D341Med (cell line): ENCODE measurements at places on chromosomes 16 and 17.
A peak's percentile ranks its signal among the peaks of the same experiment; 100 is the strongest.

DNA sequence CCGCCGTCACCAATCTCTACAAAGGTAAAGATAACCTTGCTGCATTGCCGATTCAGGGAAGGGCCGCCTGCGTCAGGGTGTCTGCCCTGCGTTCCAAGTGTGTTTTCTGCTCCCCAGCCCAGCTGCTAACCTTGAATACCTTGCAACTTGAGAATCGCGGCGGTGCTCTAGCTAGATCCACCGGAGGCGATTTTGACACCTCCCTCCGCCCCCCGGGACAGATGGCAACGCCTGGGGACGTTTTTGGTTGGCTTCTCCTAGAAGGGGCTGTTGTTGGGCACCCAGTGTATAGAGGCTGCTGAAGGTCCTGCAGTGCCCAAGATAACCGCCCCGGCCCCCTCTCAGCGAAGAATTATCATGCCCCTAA lies 1.5 kb downstream of the HAPSTR1 start:
- DNase-seq: peak; percentile 53

DNA sequence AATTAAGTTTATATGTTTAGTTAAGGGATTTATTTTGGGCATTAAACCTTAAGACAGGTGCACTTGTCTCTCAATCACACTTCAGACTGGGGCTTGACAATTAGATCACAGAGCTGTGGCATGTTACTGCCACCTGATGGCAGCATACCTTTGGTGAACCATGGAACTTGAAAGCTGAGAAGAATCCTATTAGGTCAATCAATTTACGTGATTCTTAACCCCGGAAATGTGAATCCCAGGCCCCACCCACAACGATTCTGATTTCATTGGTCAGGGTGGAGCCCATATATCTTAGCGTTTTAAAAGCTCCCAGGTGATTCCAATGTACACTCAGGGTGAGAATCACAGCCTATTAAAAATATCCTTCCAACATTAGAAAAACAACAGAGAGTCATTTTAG lies 91.0 kb downstream of the GSG1L start:
- DNase-seq: peak; percentile 66

DNA sequence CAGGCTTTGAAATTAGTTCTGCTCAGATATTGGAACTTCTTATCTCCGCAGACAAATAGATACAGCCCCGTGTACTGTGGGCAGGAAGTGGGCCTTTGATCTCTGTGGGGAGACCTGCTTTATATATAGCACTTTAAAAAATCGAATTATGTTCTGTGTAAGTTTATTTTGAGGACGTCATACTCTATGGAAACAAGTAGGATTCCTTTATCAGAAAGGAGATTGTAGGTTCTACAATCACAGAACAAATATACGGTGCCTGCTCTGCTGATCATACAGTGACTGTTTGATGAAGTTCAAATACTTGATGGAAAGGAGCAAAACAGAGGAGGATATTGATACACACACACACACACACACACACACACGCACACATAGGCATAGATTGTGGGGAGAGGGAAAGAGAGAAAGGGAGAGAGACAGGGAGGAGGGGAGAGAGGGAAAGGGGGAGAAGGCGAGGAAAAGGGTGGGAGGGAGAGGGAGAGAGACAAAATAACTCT lies 14.7 kb upstream of the TMEM220 start:
- DNase-seq: no peak

GRCh38 chr17:78883089-78883532 lies 19.9 kb downstream of the CEP295NL start:
- no peak for DNase-seq

- no peak for DNase-seq
Measured at GRCh38 chr16:17072104-17072503, 398.7 kb downstream of the XYLT1 start.

- no peak for DNase-seq
Measured at GRCh38 chr16:10852286-10852685, 24.7 kb upstream of the CIITA start.

GRCh38 chr16:50323335-50324011 lies 45.3 kb downstream of the BRD7 start:
- peak; percentile 37 for DNase-seq

DNA sequence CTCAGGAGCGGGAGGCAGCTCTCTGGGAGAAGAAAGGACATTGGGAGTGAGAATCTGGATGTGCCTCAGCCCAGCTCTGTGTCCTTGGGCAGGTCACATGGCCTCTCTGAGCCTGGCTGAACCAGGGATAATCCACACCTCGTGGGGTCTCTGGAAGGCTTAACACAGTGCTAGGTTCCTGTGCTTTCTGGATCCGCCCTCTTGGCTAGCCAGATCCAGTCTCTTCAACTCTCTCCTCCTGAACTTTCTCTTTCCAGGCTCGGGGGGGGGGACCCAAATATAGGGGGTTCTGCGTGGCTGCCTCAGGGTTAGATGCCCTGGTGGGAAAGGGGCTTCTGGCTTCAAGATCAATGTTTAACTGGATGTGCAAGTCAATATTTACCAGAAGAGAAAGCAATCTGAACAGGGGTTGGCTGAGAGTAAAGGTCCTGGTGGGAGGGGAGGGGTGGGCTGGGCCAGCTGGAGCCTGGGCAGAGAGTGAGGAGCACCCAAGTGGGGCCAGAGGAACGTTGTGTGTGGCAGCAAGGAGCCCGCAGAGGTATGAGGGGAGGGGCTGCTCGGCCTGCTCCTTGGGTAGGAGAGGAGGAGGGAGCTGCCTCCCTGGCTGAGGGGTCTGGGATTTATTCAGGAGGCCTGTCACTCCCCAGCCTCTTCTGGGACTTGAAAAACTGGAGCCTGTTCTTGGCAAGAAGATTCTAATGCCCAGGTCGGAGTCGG lies at the start of gene SERPINF2:
TSS of gene SERPINF2 (plus strand) at position 501 of the 717 bp plus-strand sequence. CDS start 2,125 bp downstream, outside the sequence.
- no peak for DNase-seq

DNA sequence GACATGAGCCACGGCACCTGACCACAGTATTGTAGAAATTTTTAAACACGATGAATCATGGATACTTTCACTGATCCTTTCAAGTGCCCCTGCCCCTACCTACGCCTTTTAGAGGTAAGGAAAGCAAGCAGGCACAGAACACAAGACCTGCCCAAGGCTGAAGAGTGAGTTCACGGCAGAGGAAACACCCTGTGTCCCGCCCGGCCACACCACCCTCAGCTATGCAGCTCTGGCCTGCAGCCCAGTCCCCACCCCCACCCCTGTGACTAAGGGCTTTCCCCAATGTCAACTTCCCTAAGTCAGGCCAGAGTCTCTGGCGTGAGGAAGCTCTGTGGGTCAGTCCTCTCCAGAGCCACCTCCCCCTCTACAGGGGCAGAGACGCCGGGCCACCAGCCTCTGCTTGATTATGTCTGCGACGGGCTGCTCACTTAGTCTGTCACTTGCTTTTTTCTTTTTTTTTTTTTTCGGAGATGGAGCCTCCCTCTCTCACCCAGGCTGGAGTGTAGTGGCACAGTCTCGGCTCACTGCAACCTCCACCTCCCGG lies 8.4 kb downstream of the SLC16A5 start:
- no peak for DNase-seq

- DNase-seq: no peak
Measured at GRCh38 chr16:64253525-64253924, 868.3 kb downstream of the CDH11 start.
